Fibroblast of villous mesenchyme (primary cell): ENCODE measurements at places on chromosomes 13 and 19. TPM values are rescaled to one million over a fixed set of nuclear protein-coding genes. Genes with fewer than 3 reads are reported as not detected.

IL27RA gene
- total RNA-seq: 2.9 and 3.9 TPM in 2 replicates

C19orf67 gene
- not detected in 2 replicates for total RNA-seq

KLK8 gene
- not detected in 2 replicates for total RNA-seq

APOC4 gene
- not detected in 2 replicates for total RNA-seq

CERS1 gene
- total RNA-seq: 0.32 and 1.3 TPM in 2 replicates

SLC7A9 gene
- under 0.01 TPM in 1 of 2 replicates, not detected in the other for total RNA-seq

RPL13A gene
- total RNA-seq: 1,887 and 2,774 TPM in 2 replicates

SYCN gene
- not detected in 2 replicates for total RNA-seq

PRTN3 gene
- total RNA-seq: not detected in 2 replicates

SYNGR4 gene
- not detected in 2 replicates for total RNA-seq

LRFN3 gene
- total RNA-seq: 3.5 and 6.8 TPM in 2 replicates

FFAR1 gene
- total RNA-seq: not detected in 2 replicates

CD79A gene
- not detected in 2 replicates for total RNA-seq

RASIP1 gene
- 0.97 and 2.6 TPM in 2 replicates for total RNA-seq

YJEFN3 gene
- total RNA-seq: 0.43 and 0.64 TPM in 2 replicates

NAA16 gene
- 14.8 and 24.2 TPM in 2 replicates for total RNA-seq

GNA15 gene
- under 0.01 and 0.32 TPM in 2 replicates for total RNA-seq

TINCR gene
- total RNA-seq: not detected in 2 replicates

NLRP7 gene
- not detected in 2 replicates for total RNA-seq

STOML3 gene
- not detected in 2 replicates for total RNA-seq

TEX29 gene
- total RNA-seq: 0.64 TPM in 1 of 2 replicates, not detected in the other

ERICH4 gene
- total RNA-seq: not detected in 2 replicates

ZNF728 gene
- total RNA-seq: not detected in 2 replicates

CC2D1A gene
- 18.6 and 22.9 TPM in 2 replicates for total RNA-seq

TTC9B gene
- not detected in 2 replicates for total RNA-seq

PSG2 gene
- 0.32 and 5.2 TPM in 2 replicates for total RNA-seq

PLVAP gene
- not detected in 2 replicates for total RNA-seq

GIPR gene
- total RNA-seq: 0.32 TPM in 1 of 2 replicates, not detected in the other

FZR1 gene
- 37.6 and 40.3 TPM in 2 replicates for total RNA-seq

ACP7 gene
- not detected in 2 replicates for total RNA-seq

GGN gene
- 0.32 and 0.86 TPM in 2 replicates for total RNA-seq

CRX gene
- not detected in 2 replicates for total RNA-seq

MEIOSIN gene
- total RNA-seq: not detected in 2 replicates
